ENCODE measurements at places on chromosomes 11 and 22. TPM values are rescaled to one million over a fixed set of nuclear protein-coding genes. Genes with fewer than 3 reads are reported as not detected.

MS4A14 gene
- total RNA-seq: not detected

DCDC1 gene
- total RNA-seq: not detected

FGF19 gene
- total RNA-seq: not detected

SLC25A22 gene
- total RNA-seq: 33.3 TPM

KRTAP5-8 gene
- not detected for total RNA-seq

SPON1 gene
- total RNA-seq: 1.4 TPM

TRPM5 gene
- total RNA-seq: not detected

OR5A1 gene
- not detected for total RNA-seq

C11orf91 gene
- total RNA-seq: not detected

CARD16 gene
- 15.2 TPM for total RNA-seq

SAA2 gene
- total RNA-seq: not detected

KDELR3 gene
- total RNA-seq: 1.7 TPM

GLYATL1 gene
- not detected for total RNA-seq

TRIM66 gene
- total RNA-seq: 28.4 TPM

OTOG gene
- total RNA-seq: not detected

CABP4 gene
- total RNA-seq: 0.83 TPM

LMO1 gene
- not detected for total RNA-seq

MRE11 gene
- total RNA-seq: 38.3 TPM

TSSK2 gene
- total RNA-seq: not detected

SMCO4 gene
- 9.4 TPM for total RNA-seq

C22orf42 gene
- total RNA-seq: not detected

TSPAN32 gene
- total RNA-seq: 4.9 TPM

OR52I2 gene
- total RNA-seq: not detected

LSP1 gene
- total RNA-seq: 247 TPM

LRRC4C gene
- total RNA-seq: not detected

TRIM34 gene
- total RNA-seq: 8.5 TPM

FDX1 gene
- total RNA-seq: 16.9 TPM

NRIP3 gene
- total RNA-seq: 1.1 TPM

CALCB gene
- 4.7 TPM for total RNA-seq

KBTBD3 gene
- 11.2 TPM for total RNA-seq

SLC22A6 gene
- total RNA-seq: not detected

PPP6R2 gene
- total RNA-seq: 44.3 TPM

MAP6 gene
- not detected for total RNA-seq

Measured in activated CD8-positive, alpha-beta T cell treated with anti-CD3 and anti-CD28 coated beads for 36 hours (primary cell).